ENCODE measurements at places on chromosomes 7 and 10.

GRCh38 chr10:33151344-33151864 is 183.1 kb downstream of the NRP1 start:
- no peak for DNase-seq

DNA sequence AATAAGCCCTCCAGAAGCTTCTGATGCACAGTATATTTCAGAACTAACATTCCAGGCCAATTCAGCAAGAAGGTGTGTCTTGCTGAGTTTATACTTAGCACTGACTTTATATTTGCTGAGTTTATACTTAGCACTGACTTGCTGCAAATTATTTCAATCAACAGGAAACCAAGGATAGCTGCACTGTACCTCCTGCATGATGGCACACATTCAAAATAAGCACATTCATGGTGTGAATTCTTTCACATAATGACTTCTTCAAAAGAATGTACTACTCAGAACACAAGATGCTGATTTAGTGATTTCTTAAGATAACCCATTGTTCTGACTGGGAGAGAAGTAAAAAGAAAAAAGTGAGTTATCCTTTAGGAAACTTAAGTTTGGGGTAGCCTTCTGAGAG is 52.0 kb downstream of the JAZF1 start:
- DNase-seq, result no peak

DNA sequence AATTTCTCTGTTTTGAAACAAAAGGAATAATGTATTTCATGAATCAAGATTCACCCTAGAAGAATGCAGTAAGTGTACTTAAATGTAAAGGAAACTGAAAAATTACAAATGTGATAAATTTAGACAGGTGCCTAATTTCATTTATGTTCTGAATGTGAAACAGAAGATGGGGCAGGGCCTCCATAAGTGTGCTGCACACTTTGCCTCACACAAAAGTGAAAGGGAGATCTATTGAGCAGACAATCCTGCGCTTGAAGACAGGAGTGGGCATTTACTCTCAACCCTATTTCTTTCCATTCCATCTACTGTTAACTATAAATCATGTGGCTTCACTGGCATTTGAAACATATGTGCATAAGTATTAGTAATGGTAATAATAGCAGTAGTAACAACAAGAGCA is 36.2 kb downstream of the GNG11 start:
- DNase-seq, result no peak

- no peak for DNase-seq
Measured at GRCh38 chr10:44969854-44970253, 8.8 kb downstream of the DEPP1 start.

DNA sequence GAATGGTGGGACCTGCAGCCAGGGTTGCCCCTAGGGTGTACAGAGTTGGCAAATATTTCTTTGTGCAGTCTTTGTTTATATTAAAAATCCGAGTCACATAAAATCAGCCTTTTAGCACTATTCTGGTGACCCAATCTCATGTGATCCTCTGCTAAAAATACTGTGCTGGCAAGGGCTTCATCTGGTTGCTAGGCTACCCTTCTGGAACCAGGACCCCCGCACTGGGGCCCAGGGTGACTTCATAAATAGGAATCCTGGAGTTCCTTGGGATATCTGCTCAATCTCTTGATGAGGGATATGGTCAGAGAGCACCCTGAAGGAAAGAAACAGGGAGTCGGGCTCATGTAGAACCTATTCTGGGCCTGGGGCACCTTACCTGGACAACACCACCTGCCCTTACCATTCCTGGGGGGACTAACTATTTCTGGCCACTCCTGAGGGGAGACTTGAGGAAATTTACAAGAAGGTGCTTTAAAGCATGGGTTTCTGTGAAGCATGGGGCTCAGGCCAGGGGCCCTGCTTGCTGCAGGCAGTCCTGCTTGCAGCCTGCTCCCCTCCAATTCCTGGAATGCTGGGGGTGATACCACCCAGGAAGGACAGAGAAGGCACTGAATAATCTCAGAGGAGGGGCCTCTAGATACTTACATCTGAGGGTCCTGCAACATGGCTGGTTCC is 44.7 kb downstream of the SH2D4B start:
- DNase-seq, result no peak

GRCh38 chr10:2494399-2494798 is 572.9 kb upstream of the PFKP start:
- no peak for DNase-seq

- no peak for DNase-seq
Measured at GRCh38 chr10:117363028-117363427, 12.2 kb downstream of the PDZD8 start.

DNA sequence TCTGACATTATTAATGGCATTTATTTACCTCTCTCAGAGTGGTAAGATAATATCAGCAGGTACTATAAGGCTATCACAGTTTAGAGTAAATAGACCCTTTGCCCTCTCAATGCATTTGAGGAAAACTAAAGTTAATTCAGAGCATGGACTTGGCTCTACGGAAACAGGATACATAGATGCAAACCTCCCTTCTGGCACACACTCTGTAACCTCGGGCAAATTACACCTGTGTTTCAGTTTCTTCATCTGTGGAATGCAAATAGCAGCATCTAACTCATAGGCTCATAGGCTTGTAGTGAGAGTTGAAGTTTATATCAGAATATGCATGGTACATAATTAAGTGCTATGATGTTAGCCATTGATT is 5.6 kb downstream of the RAPGEF5 start:
- no peak for DNase-seq

DNA sequence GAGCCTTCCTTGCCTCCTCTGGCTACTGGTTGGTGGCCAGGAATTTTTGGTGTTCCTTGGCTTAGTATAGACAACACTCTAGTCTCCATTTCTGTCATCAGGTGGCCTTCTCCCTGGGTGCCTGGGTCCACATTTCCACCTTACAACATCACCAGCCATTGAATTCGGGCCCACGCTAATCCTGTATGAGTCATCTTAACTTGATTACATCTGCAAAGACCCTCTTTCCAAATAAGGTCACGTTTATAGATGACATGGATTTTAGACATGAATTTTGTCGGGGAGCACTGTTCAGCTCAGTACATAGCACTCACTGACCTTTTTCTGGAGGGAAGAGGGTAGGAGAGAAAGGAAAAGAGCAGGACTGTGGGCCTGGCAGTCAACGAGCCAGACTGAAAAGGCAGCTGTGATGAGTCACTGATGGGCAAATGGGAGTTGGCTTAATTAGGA is 39.4 kb downstream of the MMRN2 start:
- DNase-seq, result no peak

- DNase-seq, result no peak
Measured at GRCh38 chr10:111117528-111118277, 40.9 kb downstream of the ADRA2A start.

GRCh38 chr10:96271016-96271815 is at the start of gene BLNK:
Gene BLNK (minus strand): TSS chr10:96271569. CDS start chr10:96271398, 171 bp downstream.
- no peak for DNase-seq

DNA sequence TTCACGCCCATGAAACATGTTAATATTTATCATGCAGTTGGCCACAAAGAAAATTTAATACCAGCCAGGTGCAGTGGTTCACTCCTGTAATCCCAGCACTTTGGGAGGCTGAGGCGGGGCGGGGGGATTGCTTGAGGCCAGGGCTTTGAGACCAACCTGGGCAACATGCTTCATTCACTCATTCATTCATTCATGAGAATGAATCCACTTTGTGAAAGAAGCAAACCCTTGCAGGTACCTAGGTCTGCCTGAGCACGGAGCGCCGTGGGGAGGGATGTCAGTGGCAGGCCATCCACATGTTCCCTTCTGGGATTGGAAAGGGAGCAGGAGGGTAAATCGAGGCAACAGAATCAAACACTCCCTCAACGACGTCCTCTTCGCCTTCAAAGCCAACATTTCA is 4.7 kb downstream of the ANXA11 start:
- no peak for DNase-seq

- no peak for DNase-seq
Measured at GRCh38 chr7:143499743-143500348, 22.2 kb downstream of the TAS2R41 start.

- no peak for DNase-seq
Measured at GRCh38 chr10:85767891-85768290, 598.7 kb downstream of the GRID1 start.

DNA sequence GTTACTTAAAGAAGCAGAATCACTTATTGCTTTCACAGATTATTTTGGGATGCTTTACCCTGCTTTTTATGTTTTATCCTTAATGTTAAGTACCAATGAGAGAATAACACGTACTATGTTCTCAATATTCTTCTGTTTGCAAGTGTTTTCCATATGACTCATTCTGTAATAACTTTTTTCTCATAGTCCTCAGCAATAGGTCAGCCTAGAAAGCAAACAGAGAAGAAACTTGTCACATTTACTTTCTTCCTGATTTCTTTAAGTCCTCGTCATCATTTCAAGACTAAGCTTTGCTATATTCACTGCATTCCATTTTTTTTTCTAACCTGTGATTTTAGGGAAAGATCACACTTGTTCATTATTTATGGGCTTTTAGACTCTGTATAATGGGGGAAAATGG is 6.8 kb upstream of the AGR2 start:
- DNase-seq, result no peak

DNA sequence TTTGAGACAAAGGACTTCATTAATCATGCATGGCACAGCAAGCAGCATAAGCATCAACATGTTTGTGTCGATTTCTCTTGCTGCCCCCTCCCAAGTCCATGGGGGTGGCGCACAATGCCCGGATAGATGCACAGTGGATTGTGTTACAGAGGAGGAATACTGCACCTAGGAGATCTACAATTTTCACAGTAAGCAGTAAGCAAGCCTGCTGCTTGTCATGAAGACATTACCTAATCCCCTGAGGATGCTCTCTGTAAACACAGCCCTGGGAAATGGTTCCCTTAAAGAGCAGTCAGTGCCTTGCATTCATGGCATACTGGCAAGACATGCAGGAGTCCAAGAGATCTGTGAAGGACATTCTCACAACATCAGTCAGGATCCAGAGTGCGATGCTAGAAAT is 137.7 kb downstream of the ETV1 start:
- DNase-seq, result no peak

DNA sequence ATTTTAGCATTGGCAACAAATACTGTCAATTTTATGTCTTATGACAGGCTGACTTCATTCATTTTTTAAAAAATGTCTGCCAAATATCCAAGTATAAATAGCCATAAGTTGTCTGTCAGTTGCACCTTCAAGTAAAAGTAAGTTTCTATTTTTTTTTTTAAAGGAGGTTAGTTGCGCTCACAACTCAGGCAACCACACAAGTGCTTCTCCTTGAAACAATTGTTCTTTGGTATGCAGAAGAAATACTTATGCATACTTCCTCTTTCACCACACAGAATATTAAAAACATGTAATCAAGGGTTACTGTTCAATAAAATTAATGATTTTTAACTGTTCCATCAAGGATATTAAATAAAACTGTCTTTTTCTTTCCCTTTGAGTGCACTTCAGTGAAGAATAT is 97.9 kb downstream of the RTKN2 start:
- DNase-seq, result no peak

DNA sequence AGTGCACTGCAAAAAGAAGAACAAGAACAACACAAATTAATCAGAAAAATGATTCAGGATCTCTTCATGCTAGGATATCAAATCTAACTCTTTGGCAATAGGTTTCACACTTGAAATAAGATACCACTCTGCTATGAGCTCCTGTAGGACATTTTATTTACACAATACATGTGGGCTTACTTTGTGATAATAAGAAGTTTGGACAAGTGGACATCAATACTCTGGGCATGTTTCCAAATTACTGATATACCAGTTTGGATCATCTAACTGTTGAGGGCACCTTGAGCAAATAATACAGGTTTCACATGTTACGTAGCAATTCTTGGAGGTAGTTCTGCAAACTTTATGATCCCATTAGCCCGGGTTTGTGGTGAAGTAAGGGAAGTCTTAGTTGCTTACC is 59.8 kb downstream of the CPVL start:
- DNase-seq, result no peak

GRCh38 chr7:73966062-73966940 is 61.7 kb upstream of the ELN start:
- no peak for DNase-seq

- DNase-seq, result no peak
Measured at GRCh38 chr10:59968705-59969104, 62.3 kb upstream of the CCDC6 start.

- DNase-seq, result no peak
Measured at GRCh38 chr7:22043367-22043766, 97.7 kb upstream of the CDCA7L start.

- no peak for DNase-seq
Measured at GRCh38 chr7:83777406-83778072, 128.6 kb upstream of the SEMA3E start.

DNA sequence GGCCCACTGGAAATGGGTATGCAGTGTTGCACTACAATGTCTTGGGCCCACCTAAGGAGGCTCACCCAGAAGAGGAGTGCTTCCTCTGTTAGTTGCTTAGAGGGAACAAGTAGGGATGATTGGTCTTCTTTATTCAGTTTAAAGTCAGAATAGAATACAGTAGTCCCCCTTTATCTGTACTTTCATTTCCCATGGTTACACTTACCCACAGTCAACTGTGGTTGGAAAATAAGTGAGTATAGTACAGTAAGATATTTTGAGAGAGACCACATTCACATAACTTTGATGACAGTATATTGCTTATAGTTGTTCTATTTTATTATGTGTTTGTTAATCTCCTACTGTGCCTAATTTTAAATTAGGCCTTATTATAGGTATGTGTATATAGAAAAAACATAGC is 151.4 kb downstream of the COL28A1 start:
- no peak for DNase-seq

DNA sequence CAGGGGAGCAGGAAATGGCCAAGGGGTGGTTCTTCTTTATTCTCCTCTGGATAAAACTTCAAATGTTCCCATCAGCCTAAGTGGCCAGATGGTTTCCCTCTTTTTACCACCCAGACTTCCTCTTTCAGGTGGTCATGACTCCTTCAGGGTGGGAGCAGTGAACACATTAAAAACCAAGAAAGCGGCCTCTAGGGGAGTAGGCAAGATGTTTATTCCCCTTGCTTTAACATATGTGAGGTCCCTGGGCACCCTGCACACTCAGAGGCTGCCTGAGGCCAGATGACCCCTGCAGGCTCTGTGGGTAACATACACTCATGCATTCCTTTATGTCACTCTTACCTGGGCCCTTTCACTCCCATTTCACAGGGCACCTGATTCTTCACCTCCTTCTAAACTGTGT is 357.4 kb downstream of the ABCA13 start:
- DNase-seq, result no peak

GRCh38 chr7:23021596-23021995 is 7.7 kb upstream of the HYCC1 start:
- no peak for DNase-seq

GRCh38 chr7:133611955-133612354 is 359.1 kb downstream of the EXOC4 start:
- no peak for DNase-seq

- no peak for DNase-seq
Measured at GRCh38 chr10:67771200-67771599, 66.8 kb downstream of the DNAJC12 start.

DNA sequence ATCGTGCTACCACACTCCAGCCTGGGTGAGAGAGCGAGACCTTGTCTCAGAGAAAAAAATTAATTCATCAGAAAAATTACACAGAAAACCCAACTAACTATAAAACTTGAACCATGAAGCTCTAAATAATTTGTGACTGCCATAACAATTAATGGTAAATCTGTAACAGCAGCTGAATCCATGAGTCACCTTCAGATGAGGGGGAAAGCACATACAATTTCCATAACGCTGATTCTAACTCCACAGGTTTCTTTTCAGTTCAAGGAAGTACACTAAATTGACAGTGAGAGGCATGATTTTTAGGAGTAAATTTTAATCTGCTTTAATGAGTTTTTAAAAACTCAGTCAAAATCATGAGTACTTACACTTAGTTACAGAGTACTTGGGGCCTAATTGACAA is 120.1 kb upstream of the NOBOX start:
- DNase-seq, result no peak
